ENCODE measurements at places on chromosomes 5 and 9. TPM values are rescaled to one million over a fixed set of nuclear protein-coding genes. Genes with fewer than 3 reads are reported as not detected.
A peak's percentile ranks its signal among the peaks of the same experiment; 100 is the strongest.

Gene PCA3
- not detected for total RNA-seq

Gene MEIKIN
- not detected for total RNA-seq

DNA sequence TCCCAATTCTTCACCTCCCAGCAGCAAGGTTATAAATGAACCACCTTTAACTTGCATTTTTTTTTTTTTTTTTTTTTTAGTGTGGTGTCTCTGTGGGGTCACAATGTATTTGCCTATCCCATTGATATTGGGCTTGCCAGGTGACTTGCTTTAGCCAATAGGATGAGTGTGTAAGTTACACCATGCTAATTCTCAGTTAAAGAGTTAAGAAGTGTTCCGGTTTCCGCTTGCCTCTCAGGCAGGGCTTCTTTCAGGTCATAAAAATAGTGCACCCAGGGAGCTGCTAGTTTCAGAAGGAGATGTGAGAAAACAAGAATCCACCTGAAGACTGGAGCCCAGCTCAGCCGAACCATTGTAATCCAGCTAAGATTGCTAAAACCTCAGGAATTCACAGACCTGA is 84.2 kb upstream of the PTPRD start:
- no peaks in the 10 kb centered on the region for H3K4me1 ChIP-seq
- H3K27ac ChIP-seq = no peak overlapping the region
- no peak overlapping the region for H3K4me3 ChIP-seq
- DNase-seq = no peak
- no peaks in the 10 kb centered on the region for H3K36me3 ChIP-seq

DNA sequence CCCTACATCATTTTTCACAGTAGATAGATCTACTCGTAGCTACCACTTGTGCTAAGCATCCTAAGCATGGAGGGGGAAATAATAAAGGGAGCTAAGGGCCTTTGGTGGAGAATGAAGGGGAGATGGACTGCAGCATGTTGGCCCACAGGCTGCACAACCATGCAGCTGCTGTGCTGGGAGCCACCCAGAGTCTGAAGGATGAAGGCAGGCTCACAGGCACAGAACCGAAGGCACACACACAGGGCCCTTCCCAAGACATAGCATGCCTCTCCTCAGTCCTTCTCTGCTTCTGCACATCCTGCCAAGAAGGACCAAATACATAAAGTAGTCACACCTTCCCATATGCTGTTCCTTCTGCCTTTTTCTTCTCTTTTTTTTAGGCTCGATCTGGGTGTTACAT is 6.6 kb downstream of the FAM193B start:
- H3K27me3 ChIP-seq = no peaks in the 10 kb centered on the region
- no peaks in the 10 kb centered on the region for H3K36me3 ChIP-seq
- H3K4me3 ChIP-seq = no peak overlapping the region
- DNase-seq = no peak
- H3K27ac ChIP-seq = peak overlapping the region; percentile 10

DNA sequence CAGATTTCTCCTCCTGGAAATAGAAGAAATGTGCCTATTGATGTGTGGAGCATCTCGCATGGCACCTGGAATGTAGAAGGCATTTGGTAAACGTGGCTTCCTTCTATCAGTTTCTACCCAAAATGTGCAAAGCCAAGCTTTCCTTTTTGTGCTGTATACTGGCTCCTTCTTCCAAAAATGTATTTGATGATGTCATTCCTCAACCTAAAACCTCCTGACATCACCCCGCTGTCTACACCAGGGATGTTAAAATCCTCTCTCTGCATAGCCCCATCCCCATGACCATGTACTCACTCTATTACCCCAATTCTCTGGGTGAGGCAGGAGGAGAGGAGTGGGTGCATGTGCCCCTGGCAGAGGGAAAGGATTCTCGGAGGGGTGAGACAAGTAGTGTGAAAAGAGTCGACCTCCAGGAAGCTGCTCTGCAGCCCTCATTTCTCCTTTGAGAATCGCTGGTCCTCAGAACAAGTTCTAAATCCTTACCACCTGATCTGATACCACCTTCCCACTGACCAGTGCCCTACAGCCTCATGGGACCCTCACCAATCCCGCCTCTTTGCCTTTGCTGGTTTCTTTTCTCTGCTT is 11.7 kb upstream of the MED10 start:
- H3K27me3 ChIP-seq = peaks cover 32% of the 10 kb centered on the region
- DNase-seq = no peak
- H3K4me3 ChIP-seq = no peak overlapping the region
- no peak overlapping the region for H3K27ac ChIP-seq
- H3K36me3 ChIP-seq = no peaks in the 10 kb centered on the region
- no peaks in the 10 kb centered on the region for H3K4me1 ChIP-seq

- no peak for DNase-seq
- H3K27me3 ChIP-seq = no peaks in the 10 kb centered on the region
- no peaks in the 10 kb centered on the region for H3K36me3 ChIP-seq
- no peak overlapping the region for H3K27ac ChIP-seq
- H3K4me1 ChIP-seq = peaks cover 5% of the 10 kb centered on the region
Measured at GRCh38 chr5:139742173-139742903, 53.3 kb upstream of the PSD2 start.

DNA sequence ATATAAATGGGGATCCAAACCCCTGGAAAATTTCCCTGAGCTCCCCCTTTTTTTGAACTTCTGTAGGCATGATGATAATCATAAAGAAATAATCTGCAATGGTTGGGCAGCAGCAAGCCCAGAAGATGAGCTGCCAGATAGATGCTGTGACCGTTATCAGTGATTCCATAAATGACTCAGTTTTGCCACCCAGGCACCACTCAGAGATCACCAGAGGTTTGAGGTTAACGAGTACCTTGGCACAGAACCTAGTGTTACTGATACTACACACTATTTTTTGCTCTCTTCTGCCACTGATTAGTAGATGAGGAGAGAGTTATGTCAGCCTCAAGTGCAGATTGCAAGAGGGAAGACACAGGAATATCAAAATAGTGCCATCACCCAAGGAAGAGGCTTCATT is 199.3 kb upstream of the PTGER4 start:
- no peaks in the 10 kb centered on the region for H3K27me3 ChIP-seq
- DNase-seq = no peak
- H3K4me1 ChIP-seq = no peaks in the 10 kb centered on the region
- H3K36me3 ChIP-seq = no peaks in the 10 kb centered on the region
- no peak overlapping the region for H3K4me3 ChIP-seq

GRCh38 chr5:56327809-56328208 is 94.7 kb upstream of the ANKRD55 start:
- no peak for DNase-seq
- no peak overlapping the region for H3K27ac ChIP-seq
- no peaks in the 10 kb centered on the region for H3K4me1 ChIP-seq
- H3K27me3 ChIP-seq = no peaks in the 10 kb centered on the region
- no peaks in the 10 kb centered on the region for H3K36me3 ChIP-seq
- no peak overlapping the region for H3K4me3 ChIP-seq

DNA sequence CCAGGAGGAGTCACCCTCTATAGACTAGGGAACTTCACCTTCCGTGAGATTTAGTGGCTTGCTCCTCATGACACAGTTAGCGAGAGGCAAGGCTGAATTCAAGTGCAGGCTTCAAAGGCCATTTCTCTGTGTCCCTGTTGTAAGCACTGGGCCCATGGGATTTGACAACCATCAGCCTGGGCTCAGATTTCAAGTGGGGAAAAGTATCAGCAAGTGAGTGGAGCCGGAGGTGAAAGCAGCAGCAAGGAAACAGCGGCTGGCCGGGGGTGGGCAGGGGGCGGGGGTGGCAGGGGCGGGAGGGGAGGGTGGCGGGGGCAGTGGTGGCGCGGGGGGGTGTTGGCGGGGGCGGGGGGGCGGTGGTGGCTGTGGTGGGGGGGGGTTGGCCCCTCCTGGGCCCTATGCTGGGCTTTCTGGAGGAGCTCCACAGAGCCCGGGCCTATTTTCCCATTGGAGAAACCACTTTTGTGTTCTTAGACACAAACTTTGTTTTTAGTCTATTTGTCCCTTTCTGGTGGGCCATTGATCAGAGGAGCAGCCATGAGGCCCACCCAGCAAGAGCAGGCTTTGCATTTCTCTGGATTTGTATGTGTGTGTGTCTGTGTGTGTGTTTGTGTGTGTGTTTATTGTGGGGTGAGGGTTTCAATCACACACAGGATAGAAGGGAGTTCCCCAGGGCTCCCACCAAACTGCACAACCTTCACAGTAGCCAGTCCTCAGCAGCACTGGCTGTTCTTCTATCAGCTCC is 165.4 kb upstream of the RAI14 start:
- no peaks in the 10 kb centered on the region for H3K27me3 ChIP-seq
- H3K4me3 ChIP-seq = no peak overlapping the region
- H3K27ac ChIP-seq = no peak overlapping the region

GRCh38 chr9:130283539-130284248 is 18.1 kb downstream of the HMCN2 start:
- H3K36me3 ChIP-seq = no peaks in the 10 kb centered on the region
- no peak overlapping the region for H3K27ac ChIP-seq
- H3K4me3 ChIP-seq = no peak overlapping the region
- H3K27me3 ChIP-seq = peaks cover 28% of the 10 kb centered on the region
- no peak for DNase-seq

GRCh38 chr9:94938384-94938783 is 211.9 kb downstream of the AOPEP start:
- H3K27ac ChIP-seq = no peak overlapping the region
- no peaks in the 10 kb centered on the region for H3K4me1 ChIP-seq
- no peak for DNase-seq

DNA sequence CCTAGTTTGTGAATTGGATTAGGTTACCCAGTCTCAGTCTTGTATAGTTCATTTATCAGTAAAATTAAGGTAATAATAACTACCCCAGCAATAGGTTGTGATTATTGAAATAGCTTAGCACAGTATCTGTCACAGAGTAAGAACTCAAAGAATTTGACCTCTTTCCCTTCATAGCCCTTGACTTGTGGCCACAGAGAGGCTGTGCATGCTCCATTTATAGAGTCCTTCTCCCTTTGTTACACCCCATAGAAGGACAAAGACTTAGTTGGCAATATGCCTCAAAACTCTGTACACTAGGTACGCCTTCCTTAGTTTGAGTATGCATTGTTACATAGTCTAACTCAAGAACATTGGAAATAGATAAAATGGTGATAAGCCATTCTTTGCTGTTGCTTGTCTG is 257.2 kb downstream of the KCTD16 start:
- no peak overlapping the region for H3K4me3 ChIP-seq
- H3K27me3 ChIP-seq = no peaks in the 10 kb centered on the region

DNA sequence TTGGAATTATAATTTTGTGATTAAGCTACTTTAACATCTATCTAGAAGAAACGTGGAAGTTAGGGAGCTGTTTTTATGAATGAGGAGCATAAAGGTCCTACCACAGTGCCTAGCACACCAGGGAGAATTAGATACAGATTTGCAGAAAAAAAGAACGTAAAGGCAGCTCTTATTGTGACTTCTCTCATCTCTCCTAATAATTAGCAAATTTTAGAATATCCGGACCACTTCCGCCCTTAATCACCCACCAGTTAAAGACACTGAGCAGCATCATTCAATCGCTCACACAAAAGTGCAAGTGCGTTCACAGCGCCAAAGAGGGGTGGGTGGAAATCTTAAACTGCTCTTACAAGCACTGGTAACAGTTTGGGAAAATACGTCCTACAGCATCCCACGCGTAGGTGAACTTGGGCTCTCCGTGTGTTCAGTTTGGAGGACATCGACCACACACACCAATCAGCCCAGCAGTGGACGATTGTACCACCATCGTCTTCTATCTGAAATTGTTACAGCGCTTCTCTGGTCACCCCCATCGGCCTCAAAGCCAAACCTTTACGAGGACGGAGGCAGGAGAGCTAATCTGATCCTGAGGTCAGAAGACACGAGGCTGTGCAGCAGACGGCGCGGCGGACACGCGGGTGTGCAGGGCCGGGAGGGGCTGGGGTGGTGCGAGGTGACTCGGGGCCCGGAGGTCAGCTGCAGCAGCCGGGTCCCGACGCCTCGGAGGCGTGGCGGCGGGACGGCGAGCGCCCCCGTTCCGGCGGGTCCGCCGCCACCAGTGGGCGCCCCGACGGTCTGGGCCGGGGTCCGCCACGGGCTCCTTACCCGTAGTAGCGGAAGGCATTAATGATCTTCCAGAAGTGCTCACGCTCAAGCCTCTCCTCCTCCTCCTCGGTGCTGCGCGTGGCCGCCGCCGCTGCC is 646 bp downstream of the CARNMT1 start:
- peak; percentile 60 for DNase-seq
- H3K4me3 ChIP-seq = peak overlapping the region; percentile 83
- H3K36me3 ChIP-seq = no peaks in the 10 kb centered on the region
- H3K4me1 ChIP-seq = no peaks in the 10 kb centered on the region

DNA sequence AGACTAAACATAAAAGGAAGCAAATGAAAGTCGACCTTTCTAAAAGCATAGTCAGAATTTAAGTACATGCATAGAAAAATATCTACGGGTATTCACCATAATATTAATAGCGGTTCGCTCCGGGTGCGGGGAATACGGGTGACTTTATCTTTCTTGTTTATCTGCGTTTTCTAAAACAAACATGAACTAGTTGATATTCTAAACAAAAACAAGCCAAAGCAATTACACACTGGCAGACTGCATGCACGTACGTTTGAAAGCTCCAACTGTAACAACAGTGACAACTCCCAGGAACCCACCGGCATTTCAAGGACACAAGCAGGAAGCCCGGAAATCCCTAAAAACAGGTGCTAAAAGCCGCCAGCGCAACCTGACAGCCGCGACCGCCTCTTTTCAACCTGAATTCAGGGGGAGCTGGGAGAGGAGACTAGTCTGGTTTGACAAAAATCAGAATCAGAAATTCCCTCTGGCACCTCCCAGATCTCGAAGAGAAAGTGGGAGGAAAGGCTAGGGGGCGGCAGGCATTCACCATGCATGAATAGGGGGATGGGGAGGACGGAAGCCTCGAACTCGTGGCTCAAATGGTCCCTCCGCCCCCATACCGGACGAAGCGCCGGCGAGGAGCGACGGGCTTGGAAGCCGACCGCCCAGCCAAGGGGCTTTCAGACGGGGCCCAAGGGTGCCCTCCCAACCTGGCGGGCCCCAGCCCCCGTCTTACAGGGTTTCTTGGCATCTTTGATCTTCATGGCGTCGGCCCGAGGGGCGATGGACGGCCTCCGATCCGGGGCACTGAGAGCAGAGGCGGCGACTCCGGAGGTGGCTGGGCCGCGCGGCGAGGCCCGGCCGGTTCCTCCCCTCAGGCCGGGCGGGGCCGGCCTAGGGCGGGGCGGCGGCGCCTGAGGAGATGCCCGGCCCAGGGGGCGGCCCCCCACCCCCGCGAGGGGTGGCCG is at the start of gene PANK3:
Gene PANK3 (minus strand): TSS at position 831 of the 950 bp plus-strand sequence. CDS start 85 bp downstream, at position 746.
- H3K36me3 ChIP-seq = no peaks in the 10 kb centered on the region
- peak; percentile 69 for DNase-seq
- H3K27me3 ChIP-seq = no peaks in the 10 kb centered on the region
- H3K4me3 ChIP-seq = peak within 1 kb of the TSS; percentile 96
- peaks cover 12% of the 10 kb centered on the region for H3K4me1 ChIP-seq
- H3K27ac ChIP-seq = peak within 1 kb of the TSS; percentile 96

GRCh38 chr5:60718166-60718892 is 18.4 kb upstream of the DEPDC1B start:
- H3K4me3 ChIP-seq = no peak overlapping the region
- H3K4me1 ChIP-seq = no peaks in the 10 kb centered on the region
- DNase-seq = no peak
- H3K27me3 ChIP-seq = no peaks in the 10 kb centered on the region

Gene PRRX2
- 35.1 TPM for total RNA-seq

GRCh38 chr5:169394371-169394770 is 93.4 kb upstream of the SLIT3 start:
- DNase-seq = no peak
- H3K4me1 ChIP-seq = no peaks in the 10 kb centered on the region
- H3K27ac ChIP-seq = no peak overlapping the region
- peaks cover 3% of the 10 kb centered on the region for H3K27me3 ChIP-seq
- H3K4me3 ChIP-seq = no peak overlapping the region

- H3K4me3 ChIP-seq = no peak overlapping the region
- no peak overlapping the region for H3K27ac ChIP-seq
- no peak for DNase-seq
- no peaks in the 10 kb centered on the region for H3K27me3 ChIP-seq
- H3K36me3 ChIP-seq = no peaks in the 10 kb centered on the region
Measured at GRCh38 chr9:89527084-89527483, 29.2 kb upstream of the SEMA4D start.
